Stimulated activated CD4-positive, alpha-beta T cell treated with anti-CD3 and anti-CD28 coated beads, Interleukin-1b, Interleukin-23, amount 100 ng/mL, for 48 hours (primary cell): ENCODE measurements at places on chromosomes 11 and 22.

- no peak for DNase-seq
These were observed 84.0 kb upstream of the PITPNB start for GRCh38 chr22:28002863-28003565.

GRCh38 chr11:114827736-114828135, 149.4 kb downstream of the NXPE2 start:
- no peak for DNase-seq

GRCh38 chr11:96614846-96615245, 225.0 kb downstream of the JRKL start:
- no peak for DNase-seq

DNA sequence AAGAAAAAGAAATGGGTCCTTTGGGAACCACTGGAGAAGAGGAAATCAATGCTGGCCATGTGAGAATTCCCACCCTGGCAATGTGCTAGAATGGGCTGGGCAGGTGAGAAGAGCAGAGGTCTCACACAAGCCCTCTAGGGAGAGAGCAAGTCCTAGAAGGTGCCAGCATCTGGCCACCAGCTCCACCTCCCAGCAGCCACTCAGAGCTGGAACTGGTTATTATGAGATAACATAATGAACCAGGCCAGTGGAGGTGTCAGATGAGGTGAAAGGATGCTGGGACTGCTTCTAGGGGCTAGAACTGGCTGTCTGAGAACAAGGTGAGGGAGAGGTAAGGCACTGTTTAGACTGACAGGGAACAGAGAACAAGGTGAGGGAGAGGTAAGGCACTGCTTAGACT, 29.3 kb downstream of the NEFH start:
- no peak for DNase-seq

GRCh38 chr11:63911440-63911839, 5.5 kb downstream of the RCOR2 start:
- no peak for DNase-seq

DNA sequence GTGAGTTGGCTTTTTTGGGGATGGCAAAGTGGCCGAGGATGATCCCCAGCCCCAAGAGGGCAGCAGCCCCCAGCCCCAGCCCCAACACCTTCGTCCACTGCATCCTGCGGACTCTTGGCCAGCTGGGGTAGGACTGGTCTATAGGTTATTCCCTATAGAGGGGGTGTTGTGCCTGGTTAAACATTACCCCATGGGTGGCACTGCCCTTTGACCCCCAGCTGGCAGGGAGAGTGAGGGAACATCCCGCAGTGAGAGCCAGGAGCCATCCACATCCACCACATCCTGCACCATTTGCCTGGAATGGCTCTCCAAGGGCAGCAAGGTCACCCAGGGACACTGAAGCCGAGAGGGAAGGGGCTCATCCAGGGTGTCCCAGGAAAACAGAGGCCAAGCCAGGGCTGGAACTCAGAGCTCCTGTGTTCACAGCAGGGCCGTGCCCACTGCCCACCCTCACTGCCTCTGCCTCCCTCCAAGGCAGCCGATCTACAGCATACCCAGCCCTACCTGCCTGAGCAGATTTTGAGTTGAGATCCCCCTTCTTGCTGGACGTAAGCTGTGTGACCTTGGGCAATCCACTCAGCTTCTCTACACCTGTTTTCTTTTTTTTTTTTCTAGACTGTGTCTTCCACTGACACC, at the start of gene NAALADL1:
TSS of gene NAALADL1 (minus strand) at position 135 of the 636 bp plus-strand sequence. CDS start at position 103, 32 bp downstream.
- no peak for DNase-seq

DNA sequence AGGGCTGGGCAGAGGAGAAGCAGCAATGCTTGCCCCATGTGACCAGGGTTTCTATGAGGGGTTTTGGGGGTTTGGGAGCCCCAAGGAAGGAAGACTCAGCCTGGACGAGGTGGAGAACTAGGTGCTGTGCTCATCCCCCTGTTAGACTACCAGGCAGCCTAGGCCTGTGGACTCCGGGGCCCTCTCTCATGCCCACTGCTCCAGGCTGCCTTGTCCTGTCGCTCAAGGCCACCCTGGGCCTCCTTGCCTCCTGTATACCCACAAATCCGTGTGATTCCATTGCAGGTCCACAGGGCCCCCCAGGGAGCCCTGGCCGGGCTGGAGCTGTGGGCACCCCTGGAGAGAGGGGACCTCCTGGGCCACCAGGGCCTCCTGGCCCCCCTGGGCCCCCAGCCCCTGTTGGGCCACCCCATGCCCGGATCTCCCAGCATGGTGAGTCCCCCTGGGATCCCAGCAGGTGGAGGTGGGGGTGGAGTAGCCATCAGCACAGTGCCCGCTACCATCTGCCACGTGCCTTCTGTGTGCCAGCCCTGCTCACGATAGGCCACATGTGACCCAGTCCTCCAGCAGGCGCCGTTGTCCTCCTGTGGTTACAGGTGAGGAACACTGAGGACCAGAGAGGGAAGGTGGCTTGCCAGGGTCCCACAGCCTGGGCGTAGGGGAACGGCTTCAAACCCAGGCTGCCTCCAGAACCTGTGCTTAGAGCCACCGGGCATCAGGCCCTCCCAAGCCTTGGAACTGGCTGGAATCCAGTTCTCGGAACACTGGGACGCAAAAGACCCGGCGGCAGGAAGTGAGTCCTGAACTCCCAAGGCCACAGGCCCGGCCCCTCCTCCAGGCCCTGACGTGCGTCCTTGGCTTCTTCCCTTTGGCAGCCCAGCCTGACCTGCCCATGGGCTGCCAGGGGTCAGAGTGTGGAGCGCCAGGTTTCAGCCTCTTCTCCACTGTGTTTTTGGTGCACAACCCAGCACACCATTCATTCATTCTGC, 26.6 kb downstream of the EMID1 start:
- DNase-seq, result no peak

DNA sequence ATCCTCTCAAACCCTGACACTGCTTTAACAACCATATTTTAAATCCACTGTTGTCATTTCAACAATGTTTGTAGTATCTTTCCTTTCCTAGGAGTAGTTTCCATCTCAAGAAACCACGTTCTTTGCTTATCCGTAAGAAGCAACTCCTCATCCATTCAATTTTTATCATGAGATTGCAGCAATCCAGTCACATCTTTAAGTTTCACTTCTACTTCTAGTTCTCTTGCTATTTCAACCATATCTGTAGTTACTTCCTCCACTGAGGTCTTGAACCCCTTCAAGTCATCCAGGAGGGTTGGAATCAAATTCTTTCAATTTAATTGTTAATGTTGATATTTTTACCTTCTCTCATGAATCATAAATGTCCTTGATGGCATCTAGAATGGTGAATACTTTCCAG, 22.4 kb downstream of the CCDC82 start:
- no peak for DNase-seq

DNA sequence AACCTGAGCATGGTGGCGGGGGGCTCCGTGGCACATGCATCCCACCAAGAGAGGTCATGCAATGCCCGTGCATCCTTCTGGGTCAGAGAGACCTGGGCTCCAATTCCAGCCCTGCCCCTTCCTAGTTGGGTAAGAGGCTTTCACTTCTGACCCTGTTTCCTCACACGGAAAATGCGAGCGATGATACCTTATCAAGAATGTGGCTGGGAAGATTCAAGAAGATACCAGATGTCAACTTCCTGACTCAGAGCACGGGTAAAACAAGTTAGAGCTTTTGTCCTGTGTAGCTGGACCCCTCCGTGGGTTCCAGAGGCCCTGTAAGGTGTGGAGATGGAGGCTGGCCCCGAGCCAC, 8.7 kb upstream of the DGKZ start:
- DNase-seq, result no peak

- DNase-seq, result no peak
These were observed 27.7 kb downstream of the DDI1 start for GRCh38 chr11:104064034-104064630.

DNA sequence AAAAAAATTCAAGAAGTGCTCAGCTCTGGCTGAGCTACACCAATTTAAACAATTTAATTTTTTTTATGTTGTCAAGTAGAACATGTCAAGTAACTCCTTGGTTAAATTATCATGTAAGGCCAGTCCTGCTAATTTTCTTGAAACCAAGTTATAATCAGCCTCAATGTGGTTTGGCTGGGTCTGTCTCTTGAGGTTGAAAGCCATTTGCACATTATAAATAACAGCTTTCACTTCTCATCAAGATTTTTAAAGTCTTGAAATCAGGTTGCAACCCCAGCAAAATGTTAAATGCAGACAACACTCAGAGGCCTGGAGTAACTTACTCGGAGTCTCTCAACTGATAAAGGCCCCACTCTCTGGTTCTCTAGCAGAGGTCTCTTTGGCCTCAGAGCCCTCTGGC, 324.4 kb downstream of the BRD1 start:
- no peak for DNase-seq

DNA sequence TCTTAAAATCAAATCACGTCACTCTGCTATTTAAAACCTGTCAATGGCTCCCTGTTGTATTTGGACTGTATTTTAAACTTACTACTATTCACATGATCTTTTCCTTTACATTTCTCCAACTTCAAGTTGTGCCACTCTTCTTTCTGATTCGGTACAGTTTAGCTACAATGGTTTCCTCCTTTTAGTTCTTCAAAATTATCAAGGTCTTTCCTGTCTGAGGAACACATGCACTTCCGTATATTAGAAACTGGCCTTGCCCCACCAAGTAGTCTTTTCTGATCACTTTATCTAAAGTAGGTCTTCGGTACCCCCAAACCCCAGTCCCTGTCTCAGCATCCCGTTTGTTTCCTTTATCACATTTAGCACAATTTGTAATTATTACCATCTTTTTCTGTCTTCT, 81.8 kb downstream of the MTMR3 start:
- no peak for DNase-seq

- DNase-seq, result no peak
These were observed 1.1 kb upstream of the EMID1 start for GRCh38 chr22:29204455-29205183.

GRCh38 chr22:37304595-37305343, 22.5 kb downstream of the CYTH4 start:
- no peak for DNase-seq
